Stimulated activated CD4-positive, alpha-beta T cell treated with anti-CD3 and anti-CD28 coated beads, Interleukin-1b, Interleukin-23, amount 100 ng/mL, for 1 hour (primary cell): ENCODE measurements at places on chromosomes 16 and 17.

DNA sequence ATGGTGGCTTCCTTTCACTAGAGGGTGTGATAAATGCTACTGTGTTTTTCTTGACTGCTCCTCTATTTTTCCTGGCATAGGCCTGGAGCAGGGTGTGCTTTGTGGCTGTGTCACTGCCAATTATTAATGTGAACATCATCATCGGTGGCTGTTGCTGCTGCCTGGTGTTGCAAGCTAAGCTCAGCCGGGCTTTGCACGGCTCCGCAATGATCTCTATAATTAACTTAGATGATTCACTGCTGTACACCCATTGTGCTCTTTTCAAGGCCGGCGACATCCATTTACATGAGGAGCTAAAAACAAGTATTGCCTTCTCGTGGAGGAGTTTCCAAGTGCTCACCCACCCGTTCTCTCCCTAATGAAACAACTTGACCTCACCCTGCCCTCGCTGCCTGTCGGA, 160.1 kb upstream of the IRX3 start:
- no peak for DNase-seq

- no peak for DNase-seq
These were observed 378.0 kb downstream of the SLC39A11 start for GRCh38 chr17:72714357-72714966.

DNA sequence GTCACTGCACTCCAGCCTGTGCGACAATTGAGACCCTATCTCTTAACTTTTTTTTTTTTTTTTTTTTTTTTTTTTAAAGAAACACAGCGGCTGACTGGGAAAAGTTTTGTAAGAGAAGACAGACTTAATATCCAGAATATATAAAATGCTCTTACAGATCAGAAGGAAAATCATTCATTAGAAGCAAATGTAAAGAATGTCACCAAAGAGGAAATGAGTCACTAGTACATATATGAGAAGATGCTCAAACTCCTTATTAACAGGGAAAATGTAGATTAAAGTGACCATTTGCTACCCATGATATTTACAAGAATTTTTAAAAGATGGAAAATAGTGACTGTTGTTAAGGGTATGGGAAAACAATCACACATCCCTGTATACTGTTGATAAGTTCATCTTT, 48.9 kb downstream of the RABEP1 start:
- no peak for DNase-seq

GRCh38 chr17:64259426-64259825, 3.6 kb downstream of the TEX2 start:
- no peak for DNase-seq

DNA sequence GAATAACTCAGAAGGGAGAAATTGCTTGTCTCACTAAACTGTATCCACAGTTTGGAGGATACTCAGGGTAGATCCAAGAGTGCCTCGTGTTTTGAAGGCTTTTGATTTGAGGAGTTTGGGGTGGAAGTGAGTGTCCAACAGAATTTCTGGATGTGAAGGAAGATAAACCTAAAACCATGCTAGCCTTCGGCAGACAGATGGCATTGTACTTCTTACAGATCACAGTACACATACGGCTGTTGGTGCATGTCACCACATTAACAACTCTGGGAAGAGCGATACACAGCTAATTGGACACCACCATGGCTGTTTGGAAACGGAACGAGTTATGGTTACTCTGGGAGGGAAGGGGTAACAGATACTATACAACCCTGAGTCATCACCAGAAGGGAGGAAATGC, 420.4 kb downstream of the GRIN2A start:
- no peak for DNase-seq
